ENCODE measurements at places on chromosomes 1 and 21.

- DNase-seq: no peak
Observed at GRCh38 chr1:58392083-58392482, 154.4 kb downstream of the OMA1 start.

DNA sequence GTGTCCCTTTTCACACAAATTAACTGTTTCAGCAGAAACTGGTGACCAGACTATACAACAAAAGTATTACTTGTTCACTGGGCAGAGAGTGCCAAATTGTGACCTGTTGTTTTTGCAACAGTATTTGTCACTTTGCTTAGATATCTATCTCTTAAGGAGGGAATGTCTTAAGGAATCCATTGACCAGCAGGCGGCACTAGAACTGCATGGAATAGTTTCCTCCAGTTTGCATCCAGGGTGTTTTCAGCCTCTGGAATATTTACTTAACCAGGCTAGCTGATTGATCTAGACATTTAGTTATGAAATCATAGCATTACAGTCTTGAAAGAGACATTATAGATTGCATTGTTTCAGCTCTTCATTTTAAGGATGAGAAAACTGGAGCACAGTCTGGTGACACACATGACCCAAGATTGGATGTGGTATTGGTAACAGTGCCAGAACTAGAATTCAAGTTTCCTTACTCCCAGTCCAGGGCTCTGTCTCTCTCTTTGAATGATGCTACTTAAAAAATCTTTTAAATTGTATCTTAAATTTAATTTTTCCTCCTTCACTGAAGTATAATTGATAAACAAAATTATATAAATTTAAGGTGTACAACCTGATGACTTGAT is 16.9 kb downstream of the RPTN start:
- no peak for DNase-seq

DNA sequence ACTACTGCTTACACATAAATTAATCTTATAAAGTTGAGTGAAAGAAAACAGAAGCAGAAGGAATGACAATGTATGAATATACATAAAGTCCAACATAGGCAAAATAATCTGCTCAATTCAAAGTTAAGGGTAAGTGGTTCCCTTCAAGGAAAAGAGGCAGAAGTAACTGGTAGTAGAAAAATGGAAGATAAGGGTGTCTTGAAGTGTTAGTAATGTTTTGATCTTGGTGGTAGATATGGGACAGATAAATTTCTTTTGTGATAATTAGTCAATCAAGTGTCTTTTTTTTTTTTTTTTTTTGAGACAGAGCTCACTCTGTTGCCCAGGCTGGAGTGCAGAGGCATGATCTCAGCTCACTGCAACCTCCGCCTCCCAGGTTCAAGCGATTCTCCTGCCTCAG is 12.7 kb downstream of the USP48 start:
- no peak for DNase-seq

DNA sequence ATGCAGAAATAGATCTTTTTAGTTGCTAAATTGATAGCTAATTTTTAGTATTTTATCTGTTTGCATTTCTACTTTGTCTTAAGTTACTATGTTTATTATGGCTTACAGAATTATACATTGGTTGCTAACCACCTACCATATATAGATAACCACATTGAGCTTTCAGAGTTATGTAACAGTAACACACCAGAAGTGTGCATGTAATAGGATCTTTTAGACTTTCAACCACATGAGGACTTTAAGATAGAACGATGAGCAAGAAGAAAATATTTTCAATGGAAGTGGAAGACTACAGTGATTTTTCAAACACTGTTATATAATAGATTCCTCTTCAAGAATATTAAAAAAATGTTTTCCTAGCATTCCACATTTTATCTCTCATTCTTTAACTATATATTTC is 28.8 kb downstream of the TOR1AIP1 start:
- no peak for DNase-seq

GRCh38 chr1:41666981-41667631 is 182.6 kb upstream of the EDN2 start:
- peak; percentile 49 for DNase-seq

DNA sequence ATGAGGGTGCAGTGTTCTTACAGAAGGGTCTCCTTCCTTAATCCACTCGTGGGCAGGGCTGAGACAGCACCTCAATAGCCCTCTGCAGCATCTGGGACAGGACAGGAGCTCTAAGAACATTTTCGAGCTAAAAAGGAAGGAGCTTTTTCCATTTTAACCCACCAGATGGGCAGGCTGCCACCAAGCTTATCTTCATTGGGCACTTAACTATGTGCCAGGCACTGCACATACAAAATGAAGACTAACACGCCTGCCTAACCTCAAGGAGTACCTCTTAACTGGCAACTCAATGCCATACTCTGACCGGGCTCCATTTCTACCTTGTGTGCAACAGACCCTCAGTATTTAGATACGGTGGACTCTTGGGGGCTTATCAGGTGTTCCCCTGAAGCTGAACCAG is 48.2 kb downstream of the SSBP3 start:
- DNase-seq: no peak

DNA sequence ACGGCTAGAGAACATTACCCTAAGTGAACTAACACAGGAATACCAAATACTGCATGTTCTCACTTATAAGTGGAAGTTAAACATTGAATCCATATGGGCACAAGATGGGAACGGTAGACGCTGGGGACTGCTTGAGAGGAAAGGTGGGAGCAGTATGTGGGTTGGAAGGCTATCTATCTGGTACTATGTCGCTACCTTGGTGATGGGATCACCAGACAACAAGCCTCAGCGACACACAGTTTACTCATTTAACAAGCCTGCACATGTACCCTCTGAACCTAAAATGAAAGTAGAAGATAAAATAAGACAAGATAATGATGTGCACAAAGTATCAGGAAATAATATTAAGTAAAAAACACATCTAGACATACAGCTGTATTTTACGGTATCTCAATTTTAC is 819 bp downstream of the PYHIN1 start:
- DNase-seq: no peak

- no peak for DNase-seq
Observed at GRCh38 chr21:21238629-21239400, 240.6 kb downstream of the NCAM2 start.

GRCh38 chr1:109632671-109633346 is 13.2 kb downstream of the AMPD2 start:
- no peak for DNase-seq

DNA sequence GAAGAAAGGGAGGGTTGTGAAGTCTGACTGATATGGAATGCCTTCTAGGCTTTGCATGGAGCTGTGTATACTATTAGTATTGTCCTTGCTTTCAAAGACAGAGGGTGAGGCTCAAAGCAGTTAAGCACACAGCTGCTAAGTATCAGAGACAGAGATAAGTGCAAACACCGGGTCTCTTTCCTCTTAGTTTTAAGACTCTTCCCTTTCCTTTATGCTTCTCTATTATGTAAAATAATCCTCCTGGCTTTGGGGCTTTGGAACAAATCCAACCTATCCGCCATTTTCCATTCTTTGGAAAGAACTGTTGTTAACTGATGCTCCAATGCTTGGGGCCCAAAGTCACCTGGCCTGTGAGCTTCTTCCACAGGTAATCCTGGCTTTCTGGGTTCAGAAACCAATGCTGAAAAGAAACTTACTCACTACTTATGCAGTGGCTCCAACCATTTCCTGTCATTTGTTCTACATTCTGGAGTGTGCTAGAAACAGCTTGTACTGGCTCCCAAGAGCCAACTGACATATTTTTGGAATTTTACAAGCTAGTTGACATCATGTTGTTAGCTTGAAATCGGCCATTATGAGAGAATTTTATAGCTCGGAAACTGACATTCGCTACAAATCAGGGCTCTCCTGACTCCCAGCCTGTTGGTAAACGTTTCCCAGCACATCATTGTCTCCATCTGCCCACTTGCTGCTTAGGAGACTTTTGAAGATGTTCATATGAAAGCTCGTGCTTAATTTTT is 67.5 kb downstream of the DNTTIP2 start:
- no peak for DNase-seq

DNA sequence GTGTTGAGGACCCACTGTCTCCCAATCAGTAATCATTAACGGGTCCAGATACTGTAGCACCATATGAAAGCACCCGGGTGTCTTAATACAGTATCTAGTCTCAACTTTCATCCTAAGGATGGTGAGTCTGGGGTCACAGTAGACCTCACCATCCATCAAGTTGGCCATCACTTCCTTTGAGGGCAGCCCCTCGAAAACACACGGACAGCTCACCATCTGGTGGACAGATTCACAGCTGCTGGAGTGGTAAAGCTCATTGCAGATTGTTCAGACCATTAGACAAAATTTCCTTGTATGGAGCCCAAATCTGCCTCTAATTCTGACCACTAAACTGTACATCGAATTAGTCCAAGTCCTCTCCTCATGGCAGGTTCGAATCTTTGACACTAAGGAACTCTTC is 123.1 kb downstream of the PGBD5 start:
- no peak for DNase-seq

DNA sequence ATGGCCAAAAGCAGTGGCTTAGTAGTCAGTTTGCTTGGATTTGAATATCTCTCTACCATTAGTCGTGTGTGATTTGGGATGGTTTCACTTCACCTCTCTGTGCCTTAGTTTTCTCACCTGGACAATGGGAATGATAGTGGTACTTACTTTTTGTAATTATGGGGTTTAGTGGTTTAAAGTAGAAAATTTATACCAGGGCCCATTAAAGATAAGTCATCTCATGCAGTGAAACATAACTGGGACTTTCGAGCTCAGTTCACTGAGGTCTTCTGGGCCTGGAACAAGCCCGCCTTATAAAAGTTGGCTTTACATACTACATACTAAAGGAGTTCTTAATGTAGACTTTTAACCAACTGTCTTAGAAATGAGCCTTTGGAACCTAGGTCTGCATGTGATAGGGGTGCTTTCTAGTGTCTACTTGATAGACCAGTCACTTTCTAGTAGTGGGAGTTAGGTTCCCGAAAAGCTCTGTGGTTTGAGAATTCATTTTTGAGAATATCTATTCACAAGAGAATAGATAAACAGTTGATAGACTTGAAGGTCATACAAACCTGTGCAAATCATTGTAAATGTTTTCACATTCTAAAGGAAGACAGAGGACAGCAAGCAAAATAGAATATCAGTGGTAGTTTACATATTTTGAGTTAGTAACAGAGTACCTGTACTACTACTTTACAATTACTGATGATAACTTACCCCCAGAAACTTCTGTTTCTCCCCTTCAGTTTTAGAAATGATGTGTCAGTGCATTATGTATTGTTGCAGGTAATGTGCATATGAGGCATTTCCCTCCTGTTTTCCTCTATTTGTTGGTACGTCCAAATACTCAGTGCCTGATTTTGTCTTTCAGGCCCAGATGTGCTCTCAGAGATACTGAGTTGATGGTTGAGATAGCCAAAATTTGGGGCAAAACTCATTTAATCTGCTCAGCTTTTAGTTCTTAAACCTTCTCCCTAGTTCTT is 48.0 kb downstream of the DYRK1A start:
- DNase-seq: no peak

DNA sequence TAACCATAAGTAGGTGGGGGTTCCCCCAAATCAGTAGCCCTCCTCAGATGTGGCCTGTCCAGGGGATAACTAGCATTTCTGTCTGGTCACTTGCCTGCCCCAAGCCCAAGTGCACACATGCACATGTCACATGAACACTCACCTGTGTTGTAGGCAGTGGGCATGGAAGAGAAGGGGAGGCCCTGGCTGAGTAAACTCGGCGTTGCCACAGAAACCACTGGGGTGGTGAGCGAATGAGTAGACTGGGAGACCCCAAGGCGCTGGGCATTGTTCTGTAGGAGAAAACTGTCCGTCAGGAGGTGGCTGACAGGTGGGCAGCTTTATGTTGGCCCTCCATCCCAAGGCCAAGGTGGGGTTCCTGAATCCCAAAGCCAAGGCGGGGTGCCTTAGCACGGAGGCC is 25.6 kb downstream of the MEF2D start:
- DNase-seq: no peak

DNA sequence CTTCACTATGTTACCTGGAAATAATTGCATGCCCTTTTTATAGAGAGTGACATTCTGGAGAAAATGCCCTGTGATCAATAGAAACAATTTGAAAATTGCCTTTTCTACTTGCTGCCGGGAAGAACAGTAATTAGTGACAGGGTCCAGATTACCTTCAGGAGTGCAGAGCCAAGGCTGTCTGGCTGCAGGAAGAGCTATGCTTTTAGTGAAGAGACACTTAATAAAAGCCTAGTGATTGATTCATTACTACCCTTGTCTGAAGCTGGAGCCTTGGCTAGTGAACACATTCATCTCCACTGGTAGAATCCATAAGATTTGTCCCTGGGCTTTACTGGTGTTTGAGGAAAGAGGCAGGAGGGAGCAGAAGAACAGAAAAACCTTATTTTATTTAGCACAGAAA is 12.9 kb upstream of the DNASE2B start:
- no peak for DNase-seq

- DNase-seq: no peak
Observed at GRCh38 chr1:205809942-205810345, 3.1 kb downstream of the SLC41A1 start.

GRCh38 chr1:18932387-18932786 is 24.1 kb downstream of the IFFO2 start:
- DNase-seq: no peak

GRCh38 chr1:28436211-28436769 is 66.8 kb downstream of the PHACTR4 start:
- no peak for DNase-seq

GRCh38 chr1:11641776-11642305 is 12.4 kb downstream of the FBXO2 start:
- no peak for DNase-seq

DNA sequence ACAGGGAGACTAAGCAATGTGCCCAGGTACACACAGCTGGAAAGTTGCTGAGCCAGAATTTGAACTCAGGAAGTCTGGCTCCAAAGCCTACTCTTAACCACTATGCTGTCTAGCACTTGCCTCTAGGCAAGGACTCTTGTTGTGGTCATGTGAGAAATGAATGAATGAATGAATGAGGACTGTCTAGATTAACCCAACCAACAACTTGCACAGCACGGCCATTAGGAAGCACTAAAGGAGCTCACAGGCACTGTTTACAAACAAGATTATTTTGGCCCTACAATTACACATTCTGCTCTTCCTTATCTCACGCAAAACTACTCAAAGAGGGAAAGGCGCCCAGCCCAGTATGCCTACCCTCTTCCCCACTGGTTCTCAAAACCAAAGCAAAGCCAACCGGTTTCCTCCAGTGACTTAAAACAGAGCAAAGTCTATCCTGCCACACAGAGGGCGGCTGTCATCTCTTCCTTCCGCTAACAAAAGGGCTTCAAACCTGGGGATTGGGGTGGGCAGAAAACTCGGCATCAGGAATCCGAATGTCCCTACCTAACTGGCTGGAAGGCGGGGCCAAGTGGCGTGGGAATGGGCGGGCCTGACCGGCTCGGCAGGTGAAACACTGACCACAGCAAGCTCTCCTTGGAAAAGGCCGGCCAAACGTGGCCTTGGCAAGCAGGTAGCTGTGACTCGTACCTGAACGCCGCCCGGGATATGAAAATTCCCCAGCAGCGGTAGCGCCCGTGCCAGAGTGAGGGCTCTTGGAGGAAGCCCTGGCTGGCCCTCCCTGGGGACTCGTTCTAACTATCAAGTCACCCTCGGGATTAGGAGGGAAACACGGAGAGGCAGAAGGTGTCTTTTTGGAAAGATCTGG is 948 bp downstream of the STK40 start:
- DNase-seq: no peak

GRCh38 chr1:10781137-10781536 is 15.3 kb downstream of the CASZ1 start:
- DNase-seq: no peak

- peak; percentile 57 for DNase-seq
Observed at GRCh38 chr1:202807926-202808757, at the start of gene KDM5B. Gene KDM5B (minus strand): TSS chr1:202808421. CDS start chr1:202808305, 116 bp downstream.

GRCh38 chr1:41723786-41724185 is 194.9 kb downstream of the HIVEP3 start:
- no peak for DNase-seq

All from stimulated activated CD4-positive, alpha-beta T cell treated with anti-CD3 and anti-CD28 coated beads, Interleukin-15, amount 100 ng/mL, for 1 hour (primary cell).